Stimulated activated CD4-positive, alpha-beta T cell treated with anti-CD3 and anti-CD28 coated beads, TNF-alpha, amount 100 ng/mL, for 4 hours (primary cell): ENCODE measurements at places on chromosomes 5 and 9.

DNA sequence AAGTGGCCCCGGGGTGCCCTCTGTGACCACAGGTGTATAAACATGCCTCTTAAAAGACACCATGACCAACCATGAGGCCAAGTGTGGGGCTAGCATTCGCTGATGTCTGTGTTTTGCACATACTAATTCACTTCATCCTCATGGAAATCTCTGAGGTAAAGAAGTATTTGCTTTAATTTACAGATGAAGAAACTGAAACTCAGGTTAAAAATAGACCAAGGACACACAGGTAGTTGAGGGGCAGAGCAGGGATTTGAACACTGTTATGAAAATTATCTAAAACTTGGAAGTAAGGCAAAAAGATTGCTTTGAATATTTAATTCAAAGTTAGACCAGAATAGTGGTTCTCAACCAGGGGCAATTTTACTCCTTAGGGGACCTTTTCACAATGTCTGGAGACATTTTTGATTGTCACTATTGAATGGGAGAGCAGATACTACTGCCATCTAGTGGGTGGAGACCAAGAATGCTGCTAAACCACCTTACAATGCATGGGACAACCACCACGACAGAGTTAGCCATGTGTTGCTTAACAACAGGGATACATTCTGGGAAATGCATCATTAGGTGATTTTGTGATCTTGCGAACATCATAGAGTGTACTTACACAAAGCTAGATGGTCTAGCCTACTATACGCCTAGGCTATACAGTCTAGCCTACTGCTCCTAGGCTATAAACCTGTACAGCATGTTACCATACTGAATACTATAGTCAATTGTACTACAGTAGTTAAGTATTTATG, 8.0 kb upstream of the FXN start:
- DNase-seq = no peak

DNA sequence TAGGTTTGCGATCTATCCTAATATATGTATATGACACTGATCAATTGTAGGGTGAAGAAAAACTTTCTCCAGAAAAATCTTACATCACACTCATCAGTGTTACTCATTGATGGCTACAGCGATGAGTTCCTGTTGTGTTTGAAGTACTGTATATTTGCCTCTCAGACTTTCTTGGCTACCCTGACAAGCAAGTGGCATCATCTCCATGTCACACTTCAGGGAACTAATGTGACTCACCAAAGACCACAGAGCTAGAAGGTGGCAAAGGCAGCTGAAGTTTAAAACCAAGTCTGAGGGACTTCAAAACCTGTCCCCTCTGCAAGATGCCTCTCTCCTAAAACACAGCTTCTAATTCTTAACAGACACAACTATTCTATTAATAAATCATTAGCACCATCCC, 451.4 kb downstream of the CTNND2 start:
- DNase-seq = no peak

DNA sequence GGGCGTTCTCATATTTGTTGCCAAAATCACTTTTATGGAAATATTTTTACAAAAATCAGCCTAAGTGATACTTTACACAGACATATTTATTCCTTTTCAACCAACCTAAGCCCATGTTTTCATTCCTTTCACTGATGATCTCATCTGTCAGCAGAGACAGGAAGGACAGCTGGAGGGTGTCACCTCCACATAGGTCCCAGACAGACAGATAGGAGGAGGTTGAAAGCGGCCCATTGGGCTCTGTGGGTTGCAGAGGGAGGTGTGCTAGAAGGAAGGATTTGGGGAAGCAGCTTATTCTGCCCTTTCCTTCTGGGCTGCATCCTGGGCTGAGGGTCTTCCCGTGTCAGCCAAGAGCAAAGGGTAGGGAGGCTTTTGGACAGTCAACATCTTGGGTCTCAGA, 26.0 kb upstream of the SEMA4D start:
- DNase-seq = peak; percentile 42

DNA sequence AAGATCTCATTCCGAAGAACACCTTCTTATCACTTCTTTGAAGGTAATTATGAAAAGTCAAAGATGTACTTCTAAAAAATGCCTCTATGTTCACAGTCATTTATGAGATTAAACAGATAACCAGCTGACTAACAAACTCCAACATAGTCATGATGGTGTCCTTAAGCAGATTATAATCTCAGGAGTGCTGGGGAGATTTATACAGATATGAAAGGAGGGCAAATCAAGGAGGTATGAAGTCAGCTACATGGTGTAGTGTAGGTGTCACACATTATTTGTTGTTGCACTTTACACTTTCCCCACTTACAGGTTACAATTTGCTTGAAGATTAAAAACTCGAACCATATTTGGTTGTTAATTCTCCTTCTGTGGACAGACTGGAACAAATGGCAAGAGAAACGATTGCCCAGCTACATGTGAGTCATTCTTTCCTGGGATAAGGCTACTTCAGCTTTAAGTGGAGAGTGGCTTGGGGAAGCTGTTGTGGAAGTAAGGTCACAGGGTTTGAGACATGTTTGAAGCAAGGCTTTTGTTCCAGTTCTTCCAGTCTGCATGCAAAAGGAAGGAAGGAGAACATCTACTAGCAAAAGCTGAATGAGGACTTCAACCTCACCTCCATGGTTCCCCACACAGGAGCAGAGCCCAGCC, 320.1 kb downstream of the ADGRV1 start:
- DNase-seq = no peak

DNA sequence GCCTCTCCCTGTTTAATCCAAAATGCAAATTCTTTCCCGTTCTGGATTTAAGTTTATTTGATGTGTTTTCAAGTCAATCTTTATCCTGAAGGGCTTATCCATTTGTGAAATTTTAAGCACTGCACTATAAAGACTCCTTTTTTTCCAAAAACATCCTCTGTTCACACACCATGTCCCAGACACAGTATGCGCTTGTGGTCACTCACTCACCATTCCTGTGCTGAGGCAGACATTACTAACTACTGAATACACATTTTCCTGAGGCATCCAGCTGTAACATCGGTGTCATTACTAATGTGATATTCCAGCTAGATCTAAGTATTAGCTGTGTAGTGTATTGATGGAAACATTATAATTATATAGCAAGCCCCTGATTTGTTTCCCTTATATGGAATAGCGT, 298.4 kb downstream of the KCTD16 start:
- DNase-seq = no peak

GRCh38 chr5:62017092-62017491, 288.9 kb upstream of the KIF2A start:
- no peak for DNase-seq

DNA sequence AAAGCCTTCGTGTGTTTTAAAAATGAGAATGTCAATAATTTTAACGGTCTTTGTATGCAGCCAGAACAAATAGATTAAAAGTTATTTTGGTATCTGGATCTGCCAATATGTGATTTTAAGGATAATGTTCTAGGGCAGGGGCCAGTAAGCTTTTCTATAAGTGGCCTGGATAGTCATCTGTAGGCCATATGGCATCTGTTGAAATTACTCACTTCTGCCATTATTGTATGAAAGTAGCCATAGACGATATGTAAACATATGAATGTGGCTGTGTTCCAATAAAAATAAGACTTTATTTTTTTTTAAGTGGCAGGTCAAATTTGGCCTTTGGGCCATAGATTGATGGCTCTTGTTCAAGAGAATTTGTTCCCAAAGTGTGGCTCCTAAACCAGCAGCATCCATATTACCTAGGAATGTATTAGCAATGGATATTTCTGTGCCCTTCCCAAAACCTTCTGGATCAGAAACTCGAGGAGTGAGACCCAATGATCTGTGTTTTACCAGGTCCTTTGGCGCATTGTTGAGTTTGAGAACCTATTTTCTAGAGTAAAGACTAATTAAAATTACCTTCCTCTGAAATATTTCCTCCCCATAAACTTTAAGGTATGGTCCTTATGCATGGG, 55.9 kb downstream of the C6 start:
- DNase-seq = no peak

DNA sequence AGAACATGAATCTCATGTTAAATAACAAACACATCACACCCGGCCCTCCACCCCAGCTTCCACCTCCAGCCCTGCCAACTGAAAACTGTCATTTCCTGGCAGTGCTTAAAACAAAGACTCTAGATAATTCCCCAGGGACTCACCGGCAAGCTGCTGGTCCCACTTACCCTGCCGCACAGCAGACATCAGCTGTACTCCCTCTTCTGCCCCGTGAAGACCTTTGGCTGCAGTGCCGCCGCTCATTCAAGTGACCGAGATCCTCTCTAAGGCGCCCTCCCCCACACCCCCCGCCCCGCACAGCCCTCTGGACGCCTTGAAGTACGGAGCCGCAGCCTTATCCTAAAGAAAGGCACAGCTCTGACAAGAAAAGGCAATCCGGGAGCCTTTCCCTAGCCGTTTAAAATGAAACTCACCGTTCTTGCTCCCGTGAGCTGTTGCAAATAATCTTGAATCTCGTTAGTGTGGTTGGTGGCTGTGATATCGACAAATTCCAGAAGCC, 434 bp downstream of the GLRX start:
- no peak for DNase-seq

DNA sequence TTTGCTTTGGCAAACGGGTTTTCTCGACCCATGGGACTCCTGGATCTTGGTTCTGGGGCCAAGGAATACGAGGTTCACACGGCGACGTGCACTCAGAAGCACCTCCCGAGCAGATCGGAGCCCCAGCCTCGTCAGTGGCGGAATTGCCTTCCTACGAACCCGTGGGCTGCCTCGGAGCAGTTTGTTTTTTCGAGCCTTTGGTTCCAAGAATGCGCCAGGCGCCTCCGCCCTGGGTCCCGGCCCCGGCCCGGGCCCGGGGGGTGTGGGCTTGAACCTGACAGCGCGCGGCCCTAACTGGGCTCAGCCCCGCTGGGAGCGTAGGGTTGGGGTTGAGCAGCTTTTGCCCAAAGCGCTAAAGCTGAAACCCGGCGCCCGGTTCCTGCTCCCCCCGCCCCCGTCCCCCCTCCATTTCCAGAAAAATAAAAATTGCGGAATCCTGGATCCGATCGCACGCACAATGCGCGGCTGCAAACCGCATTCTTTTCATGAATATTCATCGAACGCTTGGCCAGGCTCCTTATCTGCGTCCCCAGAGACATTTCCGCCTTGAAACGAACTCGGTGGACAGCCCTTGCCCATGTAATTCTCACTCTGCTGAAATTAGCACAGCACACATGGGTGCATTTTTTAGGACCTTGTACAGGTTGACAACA, 1.0 kb downstream of the BASP1 start:
- DNase-seq = no peak

GRCh38 chr9:123938401-123938800, 8.5 kb upstream of the DENND1A start:
- DNase-seq = no peak

DNA sequence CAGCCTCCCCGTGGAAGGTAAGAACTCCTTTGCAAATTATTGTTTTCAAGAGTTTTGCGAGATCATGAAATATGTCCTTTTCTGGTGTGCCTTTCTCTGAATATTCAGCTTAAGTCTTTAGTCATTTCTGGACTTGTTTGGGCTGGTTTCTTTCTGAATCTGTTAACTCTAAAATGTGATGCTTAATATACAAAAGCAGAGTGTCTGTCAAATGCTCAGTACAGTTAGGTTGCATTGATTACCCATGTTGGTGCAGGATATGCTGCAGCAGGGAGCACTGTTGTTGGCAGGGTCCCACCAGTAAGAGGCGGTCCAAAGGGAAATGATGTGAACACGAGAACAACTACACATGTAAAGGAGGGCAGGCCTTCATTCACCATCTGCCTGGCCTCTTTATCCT, 47.7 kb downstream of the SPTAN1 start:
- no peak for DNase-seq

DNA sequence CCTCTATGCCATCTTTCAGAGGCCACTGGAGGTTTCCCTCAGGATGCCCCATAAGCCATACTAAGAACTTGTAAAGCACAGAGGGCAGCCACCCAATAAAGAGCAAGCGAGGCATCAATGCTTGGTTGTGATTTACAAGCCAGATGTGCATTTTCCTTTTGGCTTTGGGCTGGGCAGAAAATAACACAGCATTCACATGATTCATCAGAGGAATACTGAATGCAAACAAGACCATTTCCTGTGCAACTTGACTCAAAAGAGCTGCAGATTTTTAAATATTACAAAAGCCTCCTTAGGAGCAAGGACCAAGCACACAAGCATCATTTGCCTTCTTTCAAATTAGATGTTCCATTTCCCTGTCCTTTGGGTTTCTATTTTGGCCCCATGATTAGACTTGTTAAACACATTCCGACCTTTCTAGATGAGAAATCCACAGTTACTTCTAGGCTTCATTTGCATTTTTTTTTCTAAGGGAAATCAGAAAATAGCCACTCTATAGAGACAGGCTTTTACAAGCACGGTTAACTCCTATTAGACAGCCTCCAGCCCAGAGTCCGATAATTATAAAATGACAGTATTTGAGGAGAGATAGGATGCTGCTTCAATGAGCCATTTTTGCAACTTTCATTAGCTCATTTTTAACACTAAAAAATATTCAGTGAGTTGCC, 207.8 kb downstream of the SEMA5A start:
- DNase-seq = no peak
